ENCODE measurements at places on chromosomes 2 and 18.
A peak's percentile ranks its signal among the peaks of the same experiment; 100 is the strongest.

DNA sequence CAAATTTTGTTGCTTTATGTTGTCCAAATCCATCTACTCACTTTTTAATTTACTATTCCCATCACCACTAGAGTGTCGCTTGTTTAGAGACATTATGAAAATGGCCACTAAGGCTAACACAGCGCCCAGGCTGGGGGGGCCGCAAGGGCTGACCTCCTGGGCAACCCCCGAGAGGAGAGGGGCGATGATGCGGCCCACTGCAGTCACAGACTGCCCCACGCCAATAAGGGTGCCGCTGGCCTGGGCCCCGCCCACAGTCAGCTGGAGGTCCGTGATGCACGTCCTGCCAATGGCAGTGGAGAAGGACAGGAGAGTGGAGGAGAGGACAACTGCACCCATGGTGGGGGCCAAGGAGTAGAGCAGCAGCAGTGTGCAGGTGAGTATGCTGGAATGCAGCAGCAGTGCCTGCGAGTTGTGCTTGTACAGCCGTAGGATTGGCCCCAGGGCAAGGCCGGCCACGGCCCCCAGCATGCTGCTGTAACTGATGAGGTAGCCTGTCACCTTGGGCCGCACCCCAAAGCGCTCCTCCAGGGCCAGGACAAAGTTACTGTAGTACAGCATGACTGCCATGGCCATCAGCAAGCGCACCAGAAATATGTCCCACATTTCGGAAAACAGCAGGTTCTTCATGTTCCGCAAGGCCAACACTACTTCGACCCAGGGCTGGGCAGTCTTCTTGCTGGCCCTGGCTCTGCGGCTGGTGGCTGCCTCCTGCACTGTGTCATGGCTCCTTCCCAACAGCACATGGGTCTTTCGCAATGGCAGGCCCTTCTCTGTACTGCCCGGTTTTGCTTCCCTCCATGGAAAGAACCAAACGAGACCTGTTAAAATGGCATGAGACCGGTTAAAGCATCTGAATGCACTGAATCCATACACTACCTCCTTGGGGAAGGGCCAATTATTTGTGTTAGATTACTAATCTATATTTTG is 43.2 kb upstream of the TMEM182 start:
- DNase-seq, result no peak

DNA sequence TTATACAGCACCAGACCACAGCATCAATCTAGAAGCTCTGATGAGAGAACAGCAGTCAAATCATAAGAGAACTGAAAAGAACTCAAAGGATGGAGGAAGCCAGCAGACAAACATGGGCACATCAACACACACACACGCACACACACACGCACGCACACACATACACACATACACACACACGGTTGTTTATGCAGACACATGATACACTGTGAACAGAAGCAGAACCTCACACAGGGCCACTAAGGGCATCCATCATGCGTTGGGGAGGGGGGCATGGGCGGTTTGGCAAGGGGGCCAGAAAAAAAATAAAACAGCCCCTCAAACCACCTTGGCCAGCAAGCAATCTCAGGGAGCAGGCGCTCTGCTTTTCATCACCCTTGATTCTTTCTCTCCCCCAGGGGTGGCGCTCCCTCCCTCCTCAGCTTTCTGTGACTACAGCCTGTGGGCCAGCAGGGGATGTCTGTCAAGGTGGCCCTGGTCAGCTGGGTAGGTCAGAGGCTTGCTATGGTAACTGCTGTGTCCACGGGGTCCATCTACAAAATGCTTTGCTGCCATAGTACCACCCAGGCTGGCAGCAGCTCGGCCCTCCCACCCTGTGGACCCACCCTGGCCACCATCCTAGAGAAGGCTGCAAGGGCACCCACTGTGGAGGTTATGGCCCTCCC is 318.0 kb downstream of the CELF4 start:
- peak; percentile 53 for DNase-seq

GRCh38 chr2:56626927-56627326 is 443.1 kb downstream of the CCDC85A start:
- DNase-seq, result no peak

- no peak for DNase-seq
These were observed 28.9 kb upstream of the ACTR2 start for GRCh38 chr2:65198737-65199136.

Measured in mesenteric fat pad (tissue), 1 donor.